ENCODE measurements at places on chromosomes 5 and 9. TPM values are rescaled to one million over a fixed set of nuclear protein-coding genes. Genes with fewer than 3 reads are reported as not detected.

DNA sequence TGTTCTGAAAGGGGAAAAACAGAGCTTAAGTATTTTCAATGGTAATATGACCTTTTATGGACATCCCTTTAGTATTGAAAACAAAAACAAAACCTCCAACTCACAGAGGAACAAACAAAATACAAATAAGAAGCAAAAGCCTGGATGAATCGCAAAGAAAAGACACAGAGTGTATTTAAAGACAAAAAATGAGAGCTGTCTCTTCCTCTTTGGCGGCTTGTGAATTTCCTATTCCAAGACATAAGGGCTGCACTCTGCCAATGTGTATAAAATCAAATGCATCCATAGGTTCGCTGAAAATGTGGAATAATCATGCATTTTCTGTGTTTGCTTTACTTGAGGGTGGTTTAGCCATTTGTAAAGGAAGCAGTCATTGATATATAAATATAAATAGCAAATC is 739.3 kb upstream of the ZNF608 start:
- H3K4me3 ChIP-seq: no peak overlapping the region
- H3K27me3 ChIP-seq: no peaks in the 10 kb centered on the region
- H3K4me1 ChIP-seq: peaks cover 5% of the 10 kb centered on the region
- no peaks in the 10 kb centered on the region for H3K36me3 ChIP-seq

DNA sequence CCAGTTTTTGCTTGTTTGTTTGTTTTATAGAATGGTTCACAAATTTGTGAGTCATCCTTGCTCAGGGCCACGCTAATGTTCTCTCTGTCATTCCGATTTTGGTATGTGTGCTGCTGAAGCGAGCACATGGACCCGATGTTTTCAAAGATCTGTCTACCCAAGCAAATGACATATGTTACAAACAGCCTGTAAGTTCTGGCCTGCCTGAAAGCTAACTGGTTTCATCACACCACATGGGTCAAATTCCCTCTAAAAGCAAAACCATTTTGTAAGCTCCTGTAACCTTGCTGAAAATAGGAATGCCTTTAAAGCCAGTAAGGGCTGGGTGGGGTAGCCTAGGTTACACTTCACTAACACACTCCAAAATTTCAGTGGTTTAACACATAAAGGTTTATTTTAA is 25.4 kb downstream of the DMRT3 start:
- no peaks in the 10 kb centered on the region for H3K27me3 ChIP-seq
- H3K36me3 ChIP-seq: no peaks in the 10 kb centered on the region
- no peak overlapping the region for H3K27ac ChIP-seq

DNA sequence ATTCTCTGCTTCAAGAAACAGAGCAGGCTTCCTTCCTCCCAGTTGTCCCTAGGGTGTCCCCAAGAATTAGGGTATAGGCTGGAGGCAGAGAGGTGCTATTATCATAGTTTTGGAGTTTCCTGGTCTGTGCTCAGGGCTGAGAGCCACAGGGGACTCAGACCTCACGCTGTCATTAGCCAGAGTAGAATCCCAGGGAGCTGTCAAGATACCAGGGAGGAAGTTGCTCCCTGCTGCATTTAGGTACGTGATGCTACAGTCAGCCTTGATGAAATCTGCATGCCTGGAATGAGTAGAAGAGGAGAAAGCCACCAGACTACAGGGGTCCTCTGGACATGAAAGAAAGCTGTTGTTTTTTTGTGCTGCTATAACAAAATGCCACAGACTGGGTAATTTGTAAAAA is 273.2 kb downstream of the SH3GL2 start:
- H3K4me1 ChIP-seq: no peaks in the 10 kb centered on the region
- H3K27me3 ChIP-seq: no peaks in the 10 kb centered on the region
- no peak overlapping the region for H3K27ac ChIP-seq
- no peak overlapping the region for H3K4me3 ChIP-seq
- DNase-seq: no peak

DNA sequence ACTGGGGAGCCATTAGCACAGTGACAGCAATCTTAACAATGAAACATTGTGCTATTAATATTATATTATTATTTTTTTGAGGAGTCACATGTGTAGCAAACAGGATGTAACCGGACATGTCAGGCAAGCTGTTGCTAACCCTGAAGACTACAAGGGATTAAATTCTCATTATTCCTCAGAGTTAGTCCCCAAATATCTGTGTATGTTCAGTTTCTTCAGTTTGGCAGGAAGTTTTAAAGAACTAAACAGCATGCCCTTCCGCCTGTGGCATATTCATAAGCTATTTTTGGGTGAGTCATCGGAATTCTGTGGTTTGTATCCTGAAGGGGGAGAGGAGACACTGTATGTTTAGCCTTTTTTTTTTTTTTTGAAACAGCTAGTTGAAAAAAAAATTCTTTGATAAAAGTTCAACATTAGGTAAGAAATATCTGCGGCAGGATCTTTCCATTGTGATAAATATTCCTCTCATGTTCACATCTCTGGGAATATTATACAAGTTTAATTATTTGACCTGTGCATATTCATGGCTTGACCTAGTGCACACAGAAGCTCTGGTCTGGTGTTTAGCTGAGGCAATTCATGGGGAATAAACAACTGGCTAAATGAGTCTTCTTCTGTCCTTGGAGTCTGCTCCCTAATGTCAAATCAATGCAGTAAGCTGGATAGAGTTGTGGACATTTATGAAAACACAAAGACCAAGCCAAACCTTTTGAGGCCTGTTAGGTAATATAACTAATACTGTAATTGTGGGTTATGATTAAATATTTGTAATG is 202.7 kb upstream of the CDKN2B start:
- no peaks in the 10 kb centered on the region for H3K4me1 ChIP-seq
- no peak overlapping the region for H3K4me3 ChIP-seq
- H3K36me3 ChIP-seq: no peaks in the 10 kb centered on the region
- DNase-seq: no peak
- no peak overlapping the region for H3K27ac ChIP-seq

GRCh38 chr5:146076455-146076854 is 28.9 kb downstream of the PLAC8L1 start:
- DNase-seq: no peak
- H3K27me3 ChIP-seq: no peaks in the 10 kb centered on the region
- H3K27ac ChIP-seq: no peak overlapping the region
- no peaks in the 10 kb centered on the region for H3K4me1 ChIP-seq
- no peak overlapping the region for H3K4me3 ChIP-seq
- H3K36me3 ChIP-seq: no peaks in the 10 kb centered on the region

- peaks cover 7% of the 10 kb centered on the region for H3K4me1 ChIP-seq
- H3K27ac ChIP-seq: no peak overlapping the region
- DNase-seq: no peak
- H3K27me3 ChIP-seq: no peaks in the 10 kb centered on the region
Observed at GRCh38 chr9:13264788-13265187, 14.7 kb downstream of the MPDZ start.

DNA sequence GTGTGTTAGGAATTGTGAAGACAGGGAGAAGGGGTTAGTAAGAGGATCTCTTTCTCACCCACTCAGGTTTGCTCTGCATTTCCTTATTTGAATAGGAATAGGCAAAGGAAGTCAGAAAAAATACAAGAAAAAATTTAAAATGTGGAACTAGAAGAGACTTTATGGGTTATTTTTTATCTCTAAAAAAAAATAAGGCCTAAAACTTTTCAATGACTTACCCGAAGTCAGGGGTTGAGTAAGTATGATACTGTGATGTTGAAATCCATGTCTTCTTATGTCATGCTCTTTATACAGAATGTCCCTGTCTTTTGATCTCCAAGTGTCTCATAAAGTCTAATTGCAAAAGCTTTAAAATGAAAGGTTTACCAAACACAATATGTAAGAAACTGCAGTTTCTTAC is 148.3 kb upstream of the PIK3R1 start:
- DNase-seq: no peak
- no peaks in the 10 kb centered on the region for H3K27me3 ChIP-seq
- no peak overlapping the region for H3K27ac ChIP-seq
- no peaks in the 10 kb centered on the region for H3K4me1 ChIP-seq

DNA sequence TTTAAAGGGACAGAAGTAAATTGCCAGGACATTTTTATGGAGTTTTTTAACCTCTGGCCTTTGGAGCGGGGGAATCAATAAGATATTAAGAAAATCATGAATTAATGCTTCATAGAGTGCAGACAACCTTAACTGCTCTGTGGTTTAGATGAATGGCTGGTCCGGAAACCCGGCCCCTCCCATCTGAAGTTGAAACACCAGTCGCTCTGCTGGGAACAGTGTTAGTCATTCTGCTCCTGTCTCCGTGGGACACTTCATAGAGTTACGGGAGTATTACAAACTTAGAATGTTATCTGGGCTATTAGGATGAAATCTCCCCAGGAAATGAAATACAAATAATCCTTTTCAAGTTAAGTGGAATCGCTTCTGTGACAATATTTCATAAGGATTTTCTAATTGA is 110.1 kb upstream of the IRX2 start:
- no peak overlapping the region for H3K4me3 ChIP-seq
- H3K4me1 ChIP-seq: peaks cover 15% of the 10 kb centered on the region
- no peak for DNase-seq
- H3K27ac ChIP-seq: no peak overlapping the region

DNA sequence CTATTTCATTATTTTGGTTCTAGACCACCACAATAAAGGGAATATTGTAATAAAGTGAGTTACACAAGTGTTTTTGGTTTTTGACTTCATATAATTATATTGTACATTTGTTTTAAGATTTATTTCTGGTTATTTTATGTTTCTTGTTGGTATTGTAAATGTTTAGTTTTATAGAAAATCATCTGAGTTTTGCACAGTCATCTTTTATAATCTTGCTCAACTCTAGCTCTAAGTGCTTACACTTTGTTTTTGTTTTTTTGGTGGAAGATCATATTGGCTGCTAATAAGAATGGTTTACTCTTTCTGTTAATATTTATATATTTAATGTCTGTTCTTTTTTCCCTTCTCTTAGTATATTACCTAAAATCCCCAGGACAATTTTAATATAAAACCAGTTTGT is 135.0 kb downstream of the CNTLN start:
- no peak overlapping the region for H3K27ac ChIP-seq
- no peak for DNase-seq
- no peaks in the 10 kb centered on the region for H3K36me3 ChIP-seq
- H3K27me3 ChIP-seq: no peaks in the 10 kb centered on the region
- H3K4me1 ChIP-seq: no peaks in the 10 kb centered on the region
- H3K4me3 ChIP-seq: no peak overlapping the region

GRCh38 chr9:22037954-22038690 is 29.0 kb upstream of the CDKN2B start:
- no peaks in the 10 kb centered on the region for H3K36me3 ChIP-seq
- no peak for DNase-seq
- no peaks in the 10 kb centered on the region for H3K27me3 ChIP-seq
- H3K4me3 ChIP-seq: no peak overlapping the region
- no peak overlapping the region for H3K27ac ChIP-seq
- H3K4me1 ChIP-seq: no peaks in the 10 kb centered on the region

- peak overlapping the region; percentile 59 for H3K4me3 ChIP-seq
- peaks cover 8% of the 10 kb centered on the region for H3K36me3 ChIP-seq
- H3K27ac ChIP-seq: peak overlapping the region; percentile 87
- peaks cover 16% of the 10 kb centered on the region for H3K4me1 ChIP-seq
Observed at GRCh38 chr9:87725356-87725899, 491 bp upstream of the CTSL start.

- H3K4me3 ChIP-seq: no peak overlapping the region
- H3K4me1 ChIP-seq: peaks cover 23% of the 10 kb centered on the region
- no peak for DNase-seq
- H3K27ac ChIP-seq: no peak overlapping the region
- H3K36me3 ChIP-seq: no peaks in the 10 kb centered on the region
Observed at GRCh38 chr9:113558632-113559502, 95.3 kb downstream of the RGS3 start.

DNA sequence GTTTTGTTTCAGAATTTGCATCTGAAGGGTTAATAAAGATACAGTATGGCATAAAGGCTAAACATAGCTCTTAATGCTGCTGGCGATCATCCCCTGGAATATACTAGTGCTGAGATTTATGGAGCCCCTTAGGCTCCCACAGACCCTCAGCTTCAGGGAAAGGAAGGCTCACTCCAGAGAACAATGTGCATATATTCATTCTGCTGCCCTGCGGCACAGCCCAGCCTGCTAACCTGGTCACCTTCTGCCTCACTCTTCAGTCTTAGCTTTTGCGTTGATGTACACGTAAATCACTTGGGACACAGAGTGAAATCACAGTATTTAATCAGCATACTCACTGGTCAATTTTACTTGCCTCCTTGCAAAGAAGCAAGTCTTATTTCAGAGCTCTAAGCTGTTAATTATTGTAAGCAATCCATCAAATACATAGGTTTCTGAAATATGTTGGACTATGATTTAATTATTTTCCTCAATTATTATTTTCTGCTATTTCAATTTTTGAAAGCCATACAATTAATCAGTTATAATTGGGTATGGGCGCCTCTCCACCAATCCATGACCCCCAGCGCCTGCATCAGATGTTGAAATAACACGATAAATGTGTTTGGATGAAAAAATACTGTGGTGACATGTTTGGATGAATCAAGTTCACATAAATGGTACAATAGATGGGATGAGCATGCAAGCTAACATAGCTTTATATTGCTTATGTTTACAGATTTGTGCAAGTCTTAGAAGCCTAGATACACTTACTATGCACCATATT is 11.4 kb upstream of the ACOT12 start:
- no peaks in the 10 kb centered on the region for H3K4me1 ChIP-seq
- no peak overlapping the region for H3K27ac ChIP-seq
- H3K36me3 ChIP-seq: no peaks in the 10 kb centered on the region
- no peak for DNase-seq
- H3K4me3 ChIP-seq: no peak overlapping the region
- H3K27me3 ChIP-seq: no peaks in the 10 kb centered on the region

DNA sequence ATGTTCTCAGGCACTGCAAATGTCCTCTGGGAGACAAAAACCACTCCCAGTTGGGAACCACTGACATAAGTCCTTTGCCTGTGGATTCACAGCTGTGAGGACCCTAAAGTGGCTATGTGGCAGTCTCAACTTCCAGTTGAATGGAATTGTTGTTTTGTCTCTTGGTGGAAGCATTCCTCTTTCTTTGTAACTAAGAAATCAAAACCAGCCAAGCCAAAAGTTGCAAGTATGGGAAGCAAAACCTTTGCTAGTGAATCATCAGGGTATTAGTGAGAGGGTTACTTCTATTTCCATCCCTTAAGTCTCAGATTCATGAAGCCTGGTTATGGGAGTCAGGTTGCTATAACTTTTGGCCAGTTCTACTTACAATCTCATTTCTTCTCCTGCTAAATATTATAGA is 49.8 kb upstream of the RPS23 start:
- no peaks in the 10 kb centered on the region for H3K27me3 ChIP-seq
- H3K4me3 ChIP-seq: no peak overlapping the region
- H3K36me3 ChIP-seq: no peaks in the 10 kb centered on the region
- no peak overlapping the region for H3K27ac ChIP-seq

Gene CCL28
- 6.1 TPM for total RNA-seq

Gene SLC25A2
- total RNA-seq: 0.39 TPM

Gene PCDHGC4
- total RNA-seq: 20.0 TPM

Gene INSYN2B
- 5.3 TPM for total RNA-seq

Gene COX7C
- total RNA-seq: 560 TPM

Gene FAM53C
- 26.2 TPM for total RNA-seq

Gene IFNA2
- total RNA-seq: not detected

Gene PTGES
- 9.3 TPM for total RNA-seq

Gene TAF11L6
- total RNA-seq: not detected

Gene NUDT2
- 22.2 TPM for total RNA-seq

Gene PDE6A
- 0.10 TPM for total RNA-seq

Gene ACOT12
- total RNA-seq: 2.3 TPM

Data from spinal cord (tissue), 10 donors.